NCI-H187 treated with DMSO at 0.1 percent for 48 hours (cell line): ENCODE measurements at places on chromosomes 6 and 20.

DNA sequence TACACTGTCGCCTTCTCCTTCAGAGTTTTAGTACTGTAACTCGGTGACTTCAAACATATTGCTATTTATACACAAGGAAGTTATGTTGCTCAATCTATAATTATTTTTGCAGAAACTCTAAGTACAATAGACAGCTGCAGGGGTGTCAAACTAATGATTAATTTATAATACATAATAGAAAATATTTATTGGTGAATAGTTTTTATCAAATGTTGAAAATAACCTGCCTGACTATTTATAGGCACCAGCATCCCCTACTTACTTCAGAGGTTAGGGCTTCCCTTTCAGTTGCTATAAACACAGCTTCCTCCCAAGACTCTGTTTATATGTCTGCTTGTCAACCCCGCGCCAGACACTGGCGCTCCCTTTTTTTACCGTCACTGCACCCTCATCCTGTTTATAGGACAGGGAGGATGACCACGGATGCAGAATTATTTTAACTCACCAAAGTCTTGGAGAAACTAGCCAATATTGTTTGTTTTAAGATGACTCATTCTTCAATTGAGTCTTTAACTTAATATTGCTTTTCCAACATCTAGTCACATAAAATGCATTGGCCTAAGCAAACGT lies 225.0 kb downstream of the ALDH8A1 start:
- no peak for DNase-seq

- DNase-seq, result no peak
These were observed 180.2 kb upstream of the MARCKS start for GRCh38 chr6:113676968-113677367.

- no peak for DNase-seq
These were observed 599.6 kb downstream of the EPM2A start for GRCh38 chr6:145135702-145136101.

GRCh38 chr20:32466739-32467505 lies 108.8 kb downstream of the ASXL1 start:
- DNase-seq, result no peak

DNA sequence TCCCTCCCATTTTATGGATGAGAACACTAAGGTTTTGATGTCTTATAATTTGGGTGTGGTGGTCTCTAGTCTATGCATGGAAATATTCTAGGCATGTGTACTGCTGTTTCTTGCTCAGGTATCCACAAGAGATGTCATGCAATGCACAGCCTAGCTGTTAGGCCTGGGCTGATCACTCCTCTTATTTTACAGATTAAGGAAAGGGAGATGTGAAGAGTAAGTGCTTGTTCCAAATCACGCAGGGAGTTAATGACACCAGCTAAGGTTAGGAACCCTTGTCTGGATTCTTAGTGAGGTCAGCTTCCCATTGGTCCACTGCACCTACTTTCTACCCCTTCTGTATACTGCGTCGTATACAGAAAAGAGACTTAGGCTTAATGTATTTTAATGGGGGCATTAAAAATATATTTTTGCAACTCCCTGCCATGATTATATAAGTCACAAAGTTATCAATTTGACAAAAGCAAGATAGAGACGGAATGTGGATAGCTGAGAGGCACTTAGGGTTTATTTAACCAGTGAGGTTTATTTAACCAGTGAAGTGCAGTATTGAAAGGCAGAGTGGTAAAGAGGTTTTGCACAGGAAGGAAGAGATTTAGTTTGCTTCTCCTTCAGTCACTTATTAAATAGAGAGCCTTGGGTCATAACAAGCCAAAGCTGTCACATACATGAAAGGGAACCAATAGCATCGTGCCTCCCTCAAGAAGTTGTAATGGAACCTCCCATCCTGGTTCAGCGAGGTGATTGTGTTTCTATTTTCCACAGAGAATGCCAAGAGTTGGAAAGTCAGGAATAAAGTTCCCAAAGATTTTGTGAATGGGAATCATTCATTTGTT lies 95.0 kb upstream of the FAM184A start:
- DNase-seq, result no peak

DNA sequence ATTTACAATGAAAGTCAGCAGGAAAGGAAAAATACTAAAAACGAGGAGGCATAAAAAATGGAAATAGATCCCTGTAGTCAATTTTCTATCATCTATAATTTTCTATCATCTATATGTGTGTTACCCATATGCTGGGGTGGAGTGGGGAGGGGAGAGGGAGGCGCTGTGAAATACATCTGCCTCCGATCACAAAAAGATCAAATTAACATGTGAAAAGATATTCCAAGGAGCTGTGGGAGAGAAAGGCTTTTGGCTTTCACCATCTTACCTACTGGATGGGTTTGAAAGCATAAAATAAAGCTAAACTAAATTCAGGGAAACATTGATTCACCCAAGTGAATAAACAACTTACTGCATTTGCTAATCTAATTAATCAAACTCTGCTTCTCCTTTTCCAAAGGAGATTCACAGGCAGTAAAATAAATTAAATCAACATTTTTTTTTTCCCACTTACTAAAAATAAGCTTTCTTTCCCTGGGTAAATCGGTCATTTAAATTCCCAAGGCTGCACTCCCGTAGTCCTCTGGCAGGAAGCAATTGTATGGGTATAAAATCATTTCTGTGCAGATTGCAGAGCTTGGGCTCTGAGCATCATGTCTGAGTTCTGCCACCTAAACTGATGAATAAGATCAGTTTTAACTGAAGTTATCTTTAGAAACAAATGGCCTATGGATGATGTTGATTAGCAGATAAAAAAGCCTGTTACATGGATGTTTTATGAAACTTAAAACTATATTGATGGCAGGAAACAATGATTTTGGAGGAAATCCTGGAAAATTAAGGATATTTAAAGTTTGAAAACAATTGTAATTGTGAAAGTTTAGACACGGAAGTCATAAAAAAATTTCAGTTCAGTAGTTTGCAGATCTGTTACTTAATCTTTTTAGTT lies 147.9 kb downstream of the SOX4 start:
- DNase-seq, result no peak

GRCh38 chr6:167056370-167056769 lies 57.2 kb downstream of the CEP43 start:
- DNase-seq, result no peak

DNA sequence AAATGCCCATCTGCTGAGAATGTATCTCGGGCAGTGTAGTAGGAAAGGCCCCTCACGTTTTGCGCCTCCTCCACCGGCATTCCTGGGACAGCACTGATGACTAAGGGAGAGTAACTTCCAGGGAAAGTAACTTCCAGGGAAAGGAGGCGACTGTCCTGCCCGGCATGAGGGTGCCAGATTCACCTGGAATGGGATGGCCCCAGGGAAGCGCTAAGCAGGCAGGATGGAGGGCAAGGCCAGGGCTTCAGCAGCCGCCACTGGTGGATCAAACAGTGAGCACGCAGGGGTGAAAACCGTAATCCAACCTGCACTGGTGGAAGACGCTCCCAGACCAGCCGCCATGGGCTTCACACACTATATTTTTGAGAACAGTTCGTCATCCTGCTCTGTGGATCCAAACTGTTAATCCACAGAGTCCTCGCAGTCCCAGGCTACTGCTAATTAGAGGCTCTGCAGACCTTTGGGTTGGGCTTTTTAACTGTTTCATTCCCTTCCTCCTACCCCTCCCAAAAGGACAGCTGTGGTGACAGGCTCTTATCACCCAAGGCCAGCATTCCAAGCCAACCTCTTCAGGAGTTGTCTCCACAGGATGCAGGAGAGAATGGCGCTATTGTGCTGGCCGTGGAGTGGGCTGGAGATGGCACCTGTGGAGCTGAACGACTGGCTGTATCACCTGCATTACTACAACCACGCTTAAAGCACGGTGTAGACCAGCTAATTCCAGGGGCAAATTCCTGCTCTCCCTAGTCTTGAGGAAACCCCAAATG lies 178.9 kb downstream of the DLL1 start:
- no peak for DNase-seq

DNA sequence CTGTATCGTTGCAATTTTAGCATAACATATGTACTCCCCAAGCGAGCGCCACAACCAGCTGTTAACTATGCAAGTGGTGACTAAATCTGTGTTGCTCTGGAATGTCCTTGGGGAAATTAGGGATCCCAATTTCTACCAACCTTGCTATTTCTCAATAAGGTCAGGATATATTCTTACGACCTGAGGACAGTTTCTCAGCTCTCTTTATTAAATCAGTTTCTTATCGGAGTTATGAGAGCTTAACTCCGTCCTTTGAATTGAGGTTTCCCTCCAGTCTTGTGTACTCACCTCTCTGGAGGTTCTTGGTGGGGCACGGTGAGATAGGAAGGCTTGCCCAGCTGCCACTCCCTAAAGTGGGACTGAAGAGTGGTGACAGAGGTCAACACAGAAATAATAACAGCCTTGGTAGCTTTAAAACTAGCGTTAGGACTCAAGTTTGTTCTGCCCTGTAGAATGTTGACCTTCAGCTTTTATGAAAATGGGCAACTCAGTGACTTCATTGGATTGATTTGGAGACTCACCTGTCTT lies 694 bp downstream of the MRPS18B start:
- DNase-seq, result no peak

GRCh38 chr6:44435500-44435899 lies 48.0 kb downstream of the CDC5L start:
- DNase-seq, result no peak

DNA sequence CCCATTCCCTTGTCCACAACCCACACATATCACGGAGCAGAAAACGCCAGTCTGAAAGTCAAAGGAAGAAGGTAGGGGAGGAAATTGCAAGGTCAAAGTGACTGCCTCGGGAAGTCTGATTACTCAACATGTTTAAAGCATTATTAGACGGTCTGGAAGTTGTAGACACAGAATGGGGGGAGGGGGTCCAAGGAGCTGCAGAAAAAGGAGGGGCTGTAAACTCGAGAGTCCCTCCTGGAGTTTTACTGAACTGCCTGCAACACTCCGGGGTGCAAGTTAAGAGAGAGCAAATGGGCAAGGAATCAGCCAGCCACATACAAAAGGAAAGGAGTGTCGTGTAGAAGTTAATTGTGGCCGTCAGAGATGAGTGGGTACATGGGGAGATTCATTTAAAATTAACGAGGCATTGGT lies 417.7 kb upstream of the JARID2 start:
- no peak for DNase-seq

GRCh38 chr20:4813863-4814695 lies 92.4 kb downstream of the PRND start:
- DNase-seq, result no peak

DNA sequence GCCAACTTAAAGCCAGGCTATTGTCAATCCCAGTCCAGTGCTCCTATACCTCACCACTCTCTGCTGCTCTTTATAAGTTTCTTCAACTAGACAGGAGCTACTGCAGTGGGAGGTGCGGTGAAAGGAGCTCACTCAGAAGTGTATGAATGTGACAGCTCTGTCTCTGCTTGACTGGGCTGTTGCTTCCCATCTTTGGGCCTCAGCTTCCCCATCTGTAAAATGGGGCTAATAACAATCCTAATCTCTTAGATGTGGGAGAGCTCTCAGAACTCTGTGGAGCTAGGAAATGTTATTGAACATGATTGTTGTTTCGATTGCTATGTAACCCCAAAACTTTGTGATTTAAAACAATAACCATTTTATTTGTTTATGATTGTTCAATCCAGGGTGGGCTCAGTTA lies 8.4 kb upstream of the RALY start:
- DNase-seq, result no peak

GRCh38 chr6:150891888-150892485 lies 26.5 kb downstream of the MTHFD1L start:
- no peak for DNase-seq

DNA sequence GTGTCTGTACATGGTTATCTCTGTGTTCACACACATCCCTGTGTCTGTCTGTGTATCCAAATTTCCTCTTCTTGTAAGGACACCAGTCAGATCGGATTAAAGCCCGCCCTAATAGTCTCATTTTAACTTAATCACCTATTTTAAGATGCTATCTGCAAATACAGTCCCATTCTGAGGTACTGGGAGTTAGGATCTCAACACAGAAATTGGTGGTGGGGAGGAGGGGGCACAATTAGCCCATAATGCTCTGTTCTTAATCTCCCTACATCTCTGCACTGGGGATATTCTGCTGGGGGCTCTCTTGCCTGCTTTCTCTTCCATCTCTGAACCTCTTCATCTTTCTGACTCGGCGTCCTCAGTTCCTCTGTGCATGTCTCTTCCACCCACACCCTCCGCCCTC lies 320.7 kb downstream of the CDC5L start:
- DNase-seq, result no peak

DNA sequence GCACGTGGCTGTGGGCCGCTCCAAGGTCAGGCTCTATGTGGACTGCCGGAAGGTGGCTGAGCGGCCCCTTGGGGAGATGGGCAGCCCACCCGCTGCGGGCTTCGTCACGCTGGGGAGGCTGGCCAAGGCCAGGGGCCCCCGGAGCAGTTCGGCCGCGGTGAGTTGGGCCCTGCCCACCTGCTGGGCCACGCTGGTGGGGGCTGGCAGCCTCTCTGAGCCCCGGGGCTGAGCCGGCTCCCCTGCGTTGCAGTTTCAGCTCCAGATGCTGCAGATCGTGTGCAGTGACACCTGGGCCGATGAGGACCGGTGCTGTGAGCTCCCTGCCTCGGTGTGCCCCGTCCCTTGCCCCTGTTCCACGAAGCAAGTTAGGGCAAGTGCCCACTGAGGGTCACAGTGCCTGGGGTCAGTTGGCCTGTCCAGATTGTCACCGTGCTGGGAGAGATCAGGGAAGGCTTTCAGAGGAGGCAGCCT lies 27.1 kb downstream of the COL20A1 start:
- no peak for DNase-seq

DNA sequence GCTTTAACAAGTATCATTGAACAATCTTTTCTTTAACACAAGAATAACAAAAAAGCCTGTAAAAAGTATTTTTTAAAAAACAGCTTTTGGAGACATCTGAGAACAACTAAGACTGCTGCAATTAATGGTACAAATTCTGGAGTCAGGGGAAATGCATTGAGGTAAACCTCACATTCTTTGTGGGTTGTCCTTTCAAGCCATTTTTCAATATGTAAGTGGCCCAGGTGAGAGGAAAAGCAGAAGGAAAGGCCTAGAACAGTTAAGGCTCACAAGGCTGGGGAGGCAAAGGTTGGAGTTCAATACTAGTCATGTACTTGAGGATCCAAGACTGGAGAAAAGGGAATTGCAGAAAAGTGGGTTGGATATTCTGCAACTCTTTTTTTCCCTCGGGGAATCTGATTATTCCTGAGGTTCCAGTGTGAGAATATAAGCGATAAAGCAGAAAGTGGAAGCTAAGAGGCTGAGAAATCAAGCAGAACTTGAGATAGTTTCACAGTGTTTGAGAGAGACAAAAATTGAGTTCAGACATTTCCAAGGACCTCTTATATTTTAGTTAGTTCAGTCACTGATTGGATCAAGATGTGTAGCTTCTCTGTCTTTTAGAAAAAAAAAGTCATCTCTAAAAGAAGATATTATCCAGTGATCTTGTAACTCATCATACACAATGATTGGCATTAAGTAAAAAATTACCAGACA lies 25.0 kb upstream of the TXLNB start:
- no peak for DNase-seq
